Stimulated activated CD8-positive, alpha-beta memory T cell treated with anti-CD3 and anti-CD28 coated beads, Interleukin-2, amount 100 ng/mL, for 48 hours (primary cell): ENCODE measurements at places on chromosomes 5 and 9.

- no peak for DNase-seq
These were observed 10.5 kb downstream of the ECM2 start for GRCh38 chr9:92525306-92525705.

GRCh38 chr9:114240647-114241558 is 82.0 kb upstream of the ORM1 start:
- no peak for DNase-seq

- DNase-seq: no peak
These were observed 106.7 kb downstream of the NXNL2 start for GRCh38 chr9:88641456-88642240.

DNA sequence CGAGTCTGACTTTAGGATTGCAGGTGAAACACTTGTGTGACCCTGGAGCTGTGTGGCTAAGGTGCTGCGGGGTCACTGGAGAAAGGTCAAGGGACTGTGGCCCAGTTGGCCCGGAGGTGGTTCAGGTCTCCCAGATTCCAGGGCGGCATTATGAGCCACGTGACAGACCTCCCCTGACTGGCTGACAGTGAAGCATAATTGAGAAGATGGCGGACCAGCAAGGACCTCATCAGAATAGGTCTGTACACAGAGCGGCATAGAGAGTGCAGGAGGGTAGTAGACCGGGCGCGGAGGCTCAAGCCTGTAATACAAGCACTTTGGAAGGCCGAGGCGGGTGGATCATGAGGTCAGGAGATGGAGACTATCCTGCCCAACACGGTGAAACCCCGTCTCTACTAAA is 815 bp upstream of the ODF2 start:
- no peak for DNase-seq

DNA sequence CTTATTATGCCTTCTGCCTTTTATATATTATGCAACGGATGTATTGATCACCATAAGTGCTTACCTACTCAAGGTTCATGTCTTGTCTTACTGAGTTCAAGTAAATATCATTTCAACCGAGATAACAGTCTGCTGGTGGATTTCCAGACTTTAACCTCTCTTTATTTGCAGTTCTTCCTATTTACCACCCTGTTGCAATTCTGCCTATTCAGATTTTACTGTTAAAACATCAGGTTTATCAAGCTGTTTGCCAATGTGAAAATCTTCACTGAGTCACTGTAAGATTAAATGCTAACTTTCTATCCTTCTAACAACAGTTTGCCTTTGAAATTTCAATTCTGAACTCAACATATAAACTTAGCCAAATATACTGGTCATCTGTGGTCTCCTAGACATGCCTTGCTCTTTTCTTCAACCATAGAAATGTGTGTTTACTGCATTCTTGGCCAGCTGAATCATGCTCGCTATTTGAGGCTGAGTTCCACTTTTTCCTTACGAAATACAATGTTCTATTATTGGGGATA is 471.7 kb upstream of the RORB start:
- DNase-seq: no peak

DNA sequence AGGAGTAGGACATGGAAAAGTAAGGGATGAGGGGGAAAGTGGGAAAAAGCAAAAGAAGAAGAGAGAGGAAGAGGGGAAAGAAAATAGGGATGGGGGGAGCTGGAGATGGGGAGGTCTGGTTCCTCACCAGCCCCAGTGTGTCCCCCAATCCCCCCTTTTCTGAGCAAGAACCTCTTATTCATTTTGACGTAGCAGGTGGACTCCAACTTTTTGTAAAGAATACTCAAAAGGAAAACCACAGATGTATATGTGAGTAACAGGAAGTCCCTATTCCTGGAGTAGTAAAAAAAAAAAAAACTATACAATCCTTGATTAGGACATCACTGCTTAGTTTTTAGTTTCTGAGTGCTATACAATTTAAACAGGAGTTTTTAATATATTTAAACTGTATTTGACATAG is 3.9 kb upstream of the CFAP95 start:
- no peak for DNase-seq

DNA sequence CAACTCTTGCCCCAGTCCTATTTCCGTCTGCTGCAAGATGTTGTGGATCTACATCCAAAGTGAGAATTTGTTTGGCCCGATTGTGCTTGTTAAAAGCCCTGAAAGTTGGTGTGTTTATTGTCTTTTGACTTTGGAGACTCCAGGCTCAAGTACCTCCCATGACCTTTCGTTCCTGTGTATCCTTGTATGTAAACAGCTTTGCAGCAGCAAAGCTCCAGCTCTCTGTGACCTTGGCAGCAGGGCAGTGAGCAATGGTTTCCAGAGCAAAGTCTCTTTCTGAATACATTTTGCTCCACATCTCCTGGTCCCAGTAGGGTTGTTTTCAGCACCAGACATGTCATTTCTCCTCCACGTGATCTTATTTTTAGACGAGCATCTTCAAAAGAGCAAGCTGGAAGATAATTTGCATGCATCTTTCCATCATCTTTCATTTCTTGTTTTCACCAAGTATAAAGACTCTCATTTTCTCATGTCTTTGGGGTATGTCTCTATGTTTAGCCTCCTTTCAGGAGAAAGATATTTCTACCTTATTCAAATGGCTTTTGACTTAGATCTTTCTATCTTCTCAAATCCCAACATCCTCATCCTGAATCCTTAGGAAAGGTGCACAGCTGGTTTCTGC is 68.1 kb upstream of the ERCC6L2 start:
- DNase-seq: no peak

- no peak for DNase-seq
These were observed 125.3 kb upstream of the DAPK1 start for GRCh38 chr9:87372356-87372851.

GRCh38 chr5:157463621-157464518 is 3.9 kb downstream of the NIPAL4 start:
- no peak for DNase-seq

DNA sequence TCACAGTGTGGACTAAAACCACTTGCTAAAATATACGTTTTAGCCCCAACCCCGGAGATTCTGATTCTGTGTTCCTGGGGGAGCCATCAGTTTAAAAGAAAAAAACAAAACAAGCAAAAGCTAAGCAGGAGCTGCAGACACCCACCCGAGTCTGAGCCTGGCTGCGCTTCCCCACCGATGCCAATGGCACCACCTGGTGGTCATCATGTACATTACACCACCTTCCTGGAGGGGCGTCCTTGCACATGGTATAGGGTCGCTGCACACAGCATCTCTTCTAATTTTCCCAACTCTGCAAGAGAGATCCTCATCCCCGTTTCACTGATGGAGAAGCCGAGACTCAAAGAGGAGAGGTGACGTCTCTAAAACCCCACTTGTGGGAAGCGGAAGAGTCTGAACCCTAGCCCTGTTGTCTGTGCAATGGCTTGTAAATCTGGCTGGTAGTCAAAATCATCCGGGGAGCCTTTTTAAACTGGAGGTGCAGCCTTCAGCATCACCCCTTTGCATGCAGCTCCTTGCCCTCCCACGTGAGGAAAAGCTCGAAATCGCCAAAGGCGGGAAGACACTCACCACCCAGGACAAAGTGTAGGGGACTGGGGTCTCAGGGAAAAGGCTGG is 23.1 kb upstream of the CNOT6 start:
- peak; percentile 37 for DNase-seq

DNA sequence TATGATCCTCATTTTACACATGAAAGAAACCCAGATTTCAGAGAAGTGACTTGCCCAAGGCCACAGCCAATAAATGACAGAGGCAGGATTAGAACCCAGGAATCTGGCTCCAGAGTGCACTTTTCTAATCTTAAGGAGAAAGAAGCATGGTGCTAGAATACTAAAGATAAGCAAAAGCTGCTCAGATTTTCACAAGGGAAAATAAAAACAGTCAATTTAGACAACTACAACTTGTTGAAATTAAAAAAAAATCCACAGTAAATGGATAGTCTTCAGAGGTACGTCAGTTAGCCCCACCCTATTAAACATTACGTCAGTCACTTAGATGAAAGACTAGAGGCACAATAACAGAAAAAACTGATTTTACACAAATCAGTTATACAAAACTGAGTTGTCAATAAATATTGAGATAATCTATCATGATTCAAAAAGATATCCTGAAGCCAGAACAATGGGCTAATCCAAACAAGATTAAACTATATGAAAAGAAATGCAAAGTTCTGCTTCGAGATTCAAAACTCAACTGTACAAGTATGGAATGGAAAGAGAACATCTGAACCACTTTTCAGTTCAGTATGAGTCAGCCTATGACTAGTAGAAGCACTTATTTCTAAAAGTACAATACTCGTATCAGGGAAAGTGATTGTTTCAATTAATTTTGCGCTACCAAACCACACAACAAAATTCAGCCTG is 9.3 kb downstream of the TMEM245 start:
- DNase-seq: no peak

GRCh38 chr9:98807070-98807813 is at the start of gene GALNT12:
TSS of gene GALNT12 (plus strand) at chr9:98807670. CDS start at chr9:98807699, 29 bp downstream.
- no peak for DNase-seq
